Heart right ventricle (tissue), 16 donors: ENCODE measurements at places on chromosomes 11 and 22.

DNA sequence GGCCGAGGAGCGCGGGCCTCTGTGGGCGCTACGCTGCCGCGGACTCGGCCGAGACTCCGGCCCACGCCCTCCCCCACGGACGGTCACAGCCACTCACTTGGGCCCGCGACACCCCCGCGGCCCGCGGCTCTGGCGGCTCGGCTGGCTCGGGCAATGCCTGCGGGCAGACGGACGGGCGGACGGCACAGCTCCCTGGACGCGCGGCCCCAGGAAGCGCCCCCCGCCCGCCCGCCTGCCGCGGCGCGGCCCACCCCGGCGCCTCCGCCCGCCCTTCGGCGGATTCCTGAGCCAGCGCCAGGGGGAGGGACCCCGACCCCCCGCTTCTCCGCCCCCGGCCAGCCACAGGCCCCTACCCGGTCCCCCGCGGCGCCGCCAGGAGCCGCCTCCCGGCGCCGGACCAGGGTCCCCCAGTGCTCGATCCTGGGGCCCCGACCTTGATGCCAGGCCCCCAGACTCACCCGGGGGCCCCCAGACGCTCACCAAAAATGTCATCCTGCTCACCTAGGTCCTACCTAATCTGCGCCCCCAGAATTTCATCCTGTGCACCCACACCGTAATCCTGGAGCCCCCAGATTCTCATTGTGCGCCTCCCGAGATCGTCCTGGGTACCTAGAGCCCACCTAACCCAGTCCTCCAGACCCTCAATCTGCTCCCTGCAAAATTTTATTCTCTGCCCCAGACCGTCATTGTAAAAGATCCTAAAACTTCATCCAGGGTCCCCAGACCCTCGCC, at the start of gene EFEMP2:
EFEMP2 (minus strand) TSS at position 215 of the 732 bp plus-strand sequence. CDS start 446 bp downstream, outside the sequence.
- no peaks in the 10 kb centered on the region for H3K27me3 ChIP-seq
- peak; percentile 60 for DNase-seq
- peaks cover 33% of the 10 kb centered on the region for H3K36me3 ChIP-seq
- H3K27ac ChIP-seq = peak within 1 kb of the TSS; percentile 95
- peak within 1 kb of the TSS; percentile 67 for H3K4me3 ChIP-seq

- H3K4me1 ChIP-seq = peaks cover 28% of the 10 kb centered on the region
- peak overlapping the region; percentile 97 for H3K27ac ChIP-seq
- peaks cover 16% of the 10 kb centered on the region for H3K36me3 ChIP-seq
- H3K27me3 ChIP-seq = no peaks in the 10 kb centered on the region
- no peak overlapping the region for H3K4me3 ChIP-seq
- DNase-seq = no peak
Observed at GRCh38 chr11:65183201-65183891, 1.6 kb downstream of the CAPN1 start.

- H3K4me1 ChIP-seq = no peaks in the 10 kb centered on the region
- no peaks in the 10 kb centered on the region for H3K27me3 ChIP-seq
- DNase-seq = no peak
- H3K4me3 ChIP-seq = no peak overlapping the region
- H3K36me3 ChIP-seq = no peaks in the 10 kb centered on the region
Observed at GRCh38 chr11:109317726-109318125, 104.3 kb upstream of the C11orf87 start.

DNA sequence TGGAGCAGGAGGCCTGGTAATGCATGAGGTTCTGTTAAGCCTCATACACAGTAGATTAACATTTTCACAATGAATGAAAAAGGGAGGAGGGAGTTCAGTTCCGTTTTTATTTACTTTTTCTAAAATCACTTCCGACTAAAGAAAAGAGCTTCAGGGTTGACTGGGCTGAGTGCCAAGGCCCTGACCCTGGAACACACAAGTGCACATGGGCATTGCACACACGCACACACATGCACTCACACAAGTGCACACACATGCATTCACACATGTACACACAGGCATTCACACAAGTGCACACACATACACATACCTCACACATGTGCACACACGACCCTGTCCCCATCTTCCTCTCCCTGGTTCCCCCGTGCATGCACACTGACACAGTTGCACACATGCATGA, 303.3 kb downstream of the BRD1 start:
- no peak for DNase-seq
- no peaks in the 10 kb centered on the region for H3K27me3 ChIP-seq
- no peaks in the 10 kb centered on the region for H3K36me3 ChIP-seq
- H3K4me3 ChIP-seq = no peak overlapping the region

GRCh38 chr11:69470793-69471728, 10.4 kb upstream of the LINC01488 start:
- H3K36me3 ChIP-seq = no peaks in the 10 kb centered on the region
- no peaks in the 10 kb centered on the region for H3K27me3 ChIP-seq
- H3K4me3 ChIP-seq = no peak overlapping the region
- no peak overlapping the region for H3K27ac ChIP-seq
- peaks cover 16% of the 10 kb centered on the region for H3K4me1 ChIP-seq
- no peak for DNase-seq

DNA sequence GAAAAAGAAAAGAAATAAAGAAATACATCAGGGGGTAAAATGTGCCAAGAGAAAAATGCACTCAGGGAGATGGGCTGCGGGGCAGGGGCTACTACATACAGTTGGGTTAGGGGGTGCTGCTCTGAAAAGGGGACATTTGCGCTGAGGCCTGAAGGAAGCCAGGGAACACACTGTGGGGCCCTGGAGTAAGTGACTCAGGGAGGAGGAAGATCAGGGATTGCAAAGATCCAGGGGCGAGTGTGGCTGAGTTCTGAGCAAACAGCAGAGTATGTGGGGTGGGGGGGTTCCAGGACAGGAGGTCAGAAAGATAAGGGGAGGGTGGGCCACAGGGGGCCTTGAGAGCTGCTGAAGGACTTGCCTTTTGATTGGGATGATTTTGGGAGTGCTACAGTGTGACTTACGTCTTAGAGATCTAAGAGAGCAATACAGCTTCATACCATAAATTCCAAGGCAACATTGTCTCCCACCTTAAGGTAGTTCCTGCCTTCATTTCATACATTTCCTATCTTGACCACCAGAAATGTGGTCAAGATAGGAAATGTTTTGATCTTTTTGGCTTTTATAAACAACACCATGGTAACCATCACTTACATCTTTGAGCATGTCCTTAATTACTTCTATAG, 5.8 kb downstream of the A4GALT start:
- H3K36me3 ChIP-seq = no peaks in the 10 kb centered on the region
- DNase-seq = no peak
- no peaks in the 10 kb centered on the region for H3K27me3 ChIP-seq
- H3K4me3 ChIP-seq = no peak overlapping the region
- H3K27ac ChIP-seq = peak overlapping the region; percentile 55
